ENCODE measurements at places on chromosomes 1 and 21.

DNA sequence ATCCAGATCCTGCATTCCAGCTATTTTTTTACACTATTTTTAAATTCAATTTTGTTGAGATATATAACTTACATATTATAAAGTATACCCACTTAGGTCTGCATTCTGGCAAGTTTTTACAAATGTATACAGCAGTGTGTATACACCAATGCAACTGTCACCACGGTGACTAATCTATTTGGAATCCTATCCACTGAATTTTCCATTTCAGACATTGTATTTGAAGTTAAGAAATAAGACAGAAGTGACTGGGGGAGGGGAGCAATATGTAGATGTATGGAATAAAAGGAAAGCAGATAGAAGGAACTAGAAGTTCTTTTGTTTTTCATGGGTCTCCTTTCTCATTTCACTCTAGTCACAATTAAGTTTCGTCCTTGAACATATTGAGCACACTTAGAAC, 431.5 kb upstream of the CHRM3 start:
- no peak for DNase-seq

GRCh38 chr1:110253213-110253612, 43.1 kb downstream of the KCNC4 start:
- DNase-seq = no peak

GRCh38 chr1:94119306-94119705, 1.6 kb downstream of the ABCA4 start:
- DNase-seq = no peak

DNA sequence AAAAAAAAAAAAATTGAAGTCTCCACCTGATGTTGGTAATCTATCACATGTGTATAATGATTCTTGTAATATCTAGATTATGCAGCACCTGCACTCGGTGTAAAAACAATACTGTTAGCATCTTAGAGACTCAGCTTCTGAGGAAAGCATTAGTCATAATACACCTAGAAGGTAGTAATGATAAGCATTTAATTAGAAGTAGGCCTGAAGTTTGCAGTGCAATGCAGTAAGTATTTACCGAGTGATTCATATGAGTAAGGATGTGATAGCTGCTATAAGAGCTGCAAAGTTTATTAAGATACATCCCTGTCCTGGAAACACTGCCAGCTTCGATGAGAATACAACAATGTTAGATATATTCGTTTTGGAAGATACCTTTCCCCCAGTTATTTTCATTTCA, 196.4 kb downstream of the GREM2 start:
- DNase-seq = no peak

GRCh38 chr1:34858901-34859445, 576 bp downstream of the SMIM12 start:
- no peak for DNase-seq

All from GM19239 (cell line).